ENCODE measurements at places on chromosomes 1 and 21. TPM values are rescaled to one million over a fixed set of nuclear protein-coding genes. Genes with fewer than 3 reads are reported as not detected.

The BTBD19 gene
- 51.2 TPM for total RNA-seq

The ALDH9A1 gene
- total RNA-seq: 37.1 TPM

The TMCC2 gene
- 3.4 TPM for total RNA-seq

The EFNA1 gene
- total RNA-seq: 31.3 TPM

DNA sequence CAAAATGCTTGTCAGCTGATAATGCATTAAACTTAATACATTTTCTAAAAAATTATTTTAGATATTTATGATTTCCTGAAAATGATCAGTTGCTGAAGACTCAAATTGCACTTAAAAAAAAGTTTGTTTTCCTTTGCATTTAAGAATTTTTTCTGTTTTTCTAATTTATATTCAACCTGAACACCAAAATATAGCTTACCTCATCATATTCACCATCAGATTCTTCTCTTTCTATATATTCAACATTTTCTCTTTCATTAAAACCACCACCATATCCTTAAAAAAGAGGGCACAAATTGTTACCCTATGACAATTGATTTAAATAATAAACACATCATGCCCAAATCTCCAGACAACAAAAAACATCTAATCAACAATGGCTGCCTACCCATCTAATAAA is 8.6 kb downstream of the ZRANB2 start:
- no peak for DNase-seq
- no peak overlapping the region for H3K27ac ChIP-seq
- peaks cover 3% of the 10 kb centered on the region for H3K4me1 ChIP-seq
- peaks cover 59% of the 10 kb centered on the region for H3K36me3 ChIP-seq

GRCh38 chr1:67162954-67163353 is 3.3 kb upstream of the IL23R start:
- no peak for DNase-seq
- peaks cover 17% of the 10 kb centered on the region for H3K27me3 ChIP-seq
- H3K4me1 ChIP-seq: no peaks in the 10 kb centered on the region
- H3K4me3 ChIP-seq: no peak overlapping the region
- H3K36me3 ChIP-seq: no peaks in the 10 kb centered on the region

DNA sequence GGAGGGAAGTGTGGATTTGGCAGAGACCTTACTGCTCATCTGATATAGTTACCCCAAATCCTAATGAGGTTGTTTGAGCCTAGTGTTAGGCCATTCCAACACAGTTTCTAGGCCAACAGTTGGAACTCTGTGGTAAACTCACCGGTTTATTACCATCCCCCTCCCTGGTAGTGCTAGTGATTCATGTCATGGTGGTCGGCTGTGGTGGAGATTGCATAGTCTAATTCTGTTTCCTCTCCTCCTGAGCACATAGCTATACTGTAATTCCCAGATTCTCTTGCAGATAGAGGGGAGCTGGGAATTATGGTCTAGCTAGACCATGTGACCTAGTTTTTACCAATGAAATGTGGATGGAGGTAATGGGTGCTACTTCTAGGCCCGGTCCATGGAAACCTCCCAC is 123.7 kb upstream of the KIF26B start:
- no peaks in the 10 kb centered on the region for H3K4me1 ChIP-seq
- no peaks in the 10 kb centered on the region for H3K27me3 ChIP-seq
- H3K4me3 ChIP-seq: no peak overlapping the region
- H3K27ac ChIP-seq: no peak overlapping the region
- no peaks in the 10 kb centered on the region for H3K36me3 ChIP-seq
